ENCODE measurements at places on chromosomes 7 and 10.

- no peak for DNase-seq
Measured at GRCh38 chr10:58867683-58868082, 308.8 kb upstream of the PHYHIPL start.

GRCh38 chr10:130016993-130017630, 53.0 kb upstream of the EBF3 start:
- no peak for DNase-seq

GRCh38 chr7:151795168-151795811, 81.6 kb downstream of the PRKAG2 start:
- DNase-seq: no peak

- DNase-seq: no peak
Measured at GRCh38 chr7:101173752-101174244, 6.3 kb downstream of the NAT16 start.

DNA sequence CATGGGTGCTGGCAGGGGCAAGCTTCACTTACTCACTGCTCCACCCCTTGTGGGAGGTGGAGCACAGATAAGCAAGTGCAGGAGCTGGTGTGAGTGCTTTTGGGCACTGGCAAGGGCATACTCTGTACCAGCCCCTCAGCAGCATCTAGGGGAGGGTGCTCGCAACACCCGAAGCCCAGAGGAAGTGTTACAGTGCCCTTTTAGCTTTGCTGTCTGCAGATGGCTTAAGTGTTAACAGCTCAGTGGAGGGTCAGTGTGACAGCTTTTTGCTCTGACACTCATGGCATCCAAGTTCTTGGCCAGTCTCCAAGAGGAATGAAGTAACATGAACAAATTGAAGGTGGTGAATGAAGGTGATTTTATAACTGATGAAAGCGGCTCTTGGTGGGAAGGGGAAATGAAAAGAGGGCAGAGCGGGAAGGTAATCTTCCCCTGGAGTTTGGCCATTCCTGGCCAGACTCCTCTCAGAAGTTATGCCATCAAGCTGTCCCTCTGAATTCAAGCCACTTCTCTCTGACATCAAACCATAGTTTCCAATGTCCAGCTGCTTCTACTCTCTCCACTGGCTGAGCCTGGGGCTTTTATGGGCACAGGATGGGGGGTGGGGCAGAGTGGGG, 862.5 kb downstream of the KCNMA1 start:
- no peak for DNase-seq

Measured in NK-92 treated with Interleukin-12 subunit alpha and Interleukin-12 subunit beta, amount 100 ng/mL, for 24 hours (cell line).